ENCODE measurements at places on chromosomes 1 and 21.

DNA sequence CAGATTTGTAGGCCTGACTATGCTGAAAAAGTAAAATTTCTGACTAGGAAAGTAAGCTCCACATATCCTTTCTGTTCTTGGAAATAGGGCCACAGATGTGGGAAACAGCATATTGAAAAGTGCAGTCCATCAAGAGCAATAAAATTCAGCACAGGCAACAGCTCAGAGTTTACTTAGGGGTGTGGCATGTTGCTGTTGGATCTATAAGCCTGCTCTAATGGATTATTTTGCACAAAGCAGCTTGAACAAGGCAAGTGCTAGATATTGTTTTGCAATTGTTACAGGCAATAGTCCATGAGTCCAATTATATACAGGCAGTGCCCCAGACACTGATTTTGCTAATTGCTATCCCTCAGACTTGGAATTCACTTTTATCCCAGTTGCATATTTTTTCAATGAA is 289.8 kb upstream of the SNX7 start:
- DNase-seq: no peak

GRCh38 chr1:116913941-116914340 is 4.2 kb downstream of the PTGFRN start:
- DNase-seq: no peak

DNA sequence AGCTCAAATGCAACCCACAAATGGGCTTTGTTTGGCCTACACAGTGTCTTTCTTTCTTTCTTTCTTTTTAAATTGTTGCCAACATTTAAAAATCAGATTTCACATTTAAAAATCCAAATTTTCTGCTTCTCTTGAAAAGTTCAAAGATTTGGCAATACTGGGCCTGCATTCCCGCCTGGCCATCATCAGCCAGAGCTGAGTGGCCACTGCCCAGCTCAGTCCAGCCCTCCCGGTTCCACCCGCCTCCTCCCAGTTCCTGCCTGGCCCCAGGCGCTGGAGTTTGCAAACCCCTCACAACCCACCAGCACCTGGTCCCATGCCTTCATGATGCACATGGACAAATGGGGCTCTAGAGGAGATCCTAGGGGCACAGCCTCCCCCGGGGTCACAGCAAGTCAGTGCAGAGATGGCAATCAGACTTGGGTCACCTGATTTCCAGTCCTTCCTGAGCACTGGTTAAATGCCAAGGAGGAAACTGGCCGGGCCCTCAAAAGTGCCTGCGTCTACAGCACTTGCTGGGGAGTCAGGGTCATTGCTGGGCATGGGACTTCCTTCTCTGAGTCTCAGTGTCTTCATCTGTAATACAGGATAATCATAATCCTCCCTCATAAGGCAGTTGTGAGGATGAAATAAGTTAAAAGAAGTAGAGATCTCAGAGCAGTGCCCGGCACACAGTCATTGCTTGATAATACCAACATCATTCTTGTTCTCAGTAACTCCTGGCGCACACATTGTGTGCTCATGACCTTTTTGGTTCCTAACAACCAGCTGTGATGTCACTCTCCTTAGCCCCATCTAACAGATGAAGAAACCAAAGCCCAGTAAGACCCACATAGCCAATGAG is 41.0 kb upstream of the LAPTM5 start:
- DNase-seq: no peak

DNA sequence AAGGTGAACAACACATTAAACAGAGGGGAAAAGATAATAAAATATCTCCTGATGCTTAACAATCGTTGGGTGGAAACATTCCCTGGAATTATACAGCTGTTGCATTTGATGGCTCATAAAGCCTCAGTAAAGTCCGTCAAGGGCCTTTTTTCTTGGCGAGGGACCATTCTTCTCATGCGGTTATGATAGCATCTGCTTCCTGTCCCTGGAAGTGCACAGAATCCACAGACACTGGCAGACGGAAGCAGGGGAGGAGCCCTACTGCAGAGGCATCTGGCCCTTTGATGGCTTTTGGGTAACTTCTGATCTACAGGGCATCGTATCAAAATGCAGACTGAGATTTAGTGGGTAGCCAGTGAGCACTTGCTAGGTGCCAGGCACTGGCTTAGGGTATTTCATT is 286.9 kb downstream of the KIF26B start:
- no peak for DNase-seq
